ENCODE measurements at places on chromosomes 1 and 21. TPM values are rescaled to one million over a fixed set of nuclear protein-coding genes. Genes with fewer than 3 reads are reported as not detected.

Gene CD1E
- not detected for total RNA-seq

Gene TM2D1
- total RNA-seq = 57.3 TPM

Gene EVA1B
- 202 TPM for total RNA-seq

Gene AMY1A
- not detected for total RNA-seq

Gene TRIM45
- 1.2 TPM for total RNA-seq

Gene HCN3
- total RNA-seq = 1.1 TPM

Gene LCE1D
- not detected for total RNA-seq

Gene CAMK1G
- total RNA-seq = 0.13 TPM

Gene MIXL1
- total RNA-seq = not detected

Gene PLEKHN1
- 0.25 TPM for total RNA-seq

Gene ANKRD65
- total RNA-seq = 0.40 TPM

Gene KLHL17
- total RNA-seq = 4.9 TPM

Gene NKAIN1
- total RNA-seq = not detected
